ENCODE measurements at places on chromosomes 5 and 9. TPM values are rescaled to one million over a fixed set of nuclear protein-coding genes. Genes with fewer than 3 reads are reported as not detected.

The KCNMB1 gene
- not detected for total RNA-seq

GRCh38 chr9:99725852-99726251 is 95.8 kb upstream of the NR4A3 start:
- DNase-seq = no peak

GRCh38 chr5:31982621-31983020 is 191.5 kb downstream of the GOLPH3 start:
- no peak for DNase-seq

GRCh38 chr5:18050776-18051175 is 416.5 kb downstream of the TAF11L14 start:
- DNase-seq = no peak

GRCh38 chr9:83219154-83219923 is 156.4 kb upstream of the RASEF start:
- DNase-seq = peak; percentile 66

The OR1J2 gene
- total RNA-seq = not detected

The CENPP gene
- 10.3 TPM for total RNA-seq

- DNase-seq = no peak
Measured at GRCh38 chr9:108423433-108423832, 432.4 kb downstream of the ACTL7B start.

GRCh38 chr5:142432369-142432863 is 107.6 kb upstream of the SPRY4 start:
- no peak for DNase-seq

The PCDHAC1 gene
- total RNA-seq = 17.3 TPM

GRCh38 chr9:28073270-28073669 is 500.0 kb upstream of the C9orf72 start:
- peak; percentile 7 for DNase-seq

DNA sequence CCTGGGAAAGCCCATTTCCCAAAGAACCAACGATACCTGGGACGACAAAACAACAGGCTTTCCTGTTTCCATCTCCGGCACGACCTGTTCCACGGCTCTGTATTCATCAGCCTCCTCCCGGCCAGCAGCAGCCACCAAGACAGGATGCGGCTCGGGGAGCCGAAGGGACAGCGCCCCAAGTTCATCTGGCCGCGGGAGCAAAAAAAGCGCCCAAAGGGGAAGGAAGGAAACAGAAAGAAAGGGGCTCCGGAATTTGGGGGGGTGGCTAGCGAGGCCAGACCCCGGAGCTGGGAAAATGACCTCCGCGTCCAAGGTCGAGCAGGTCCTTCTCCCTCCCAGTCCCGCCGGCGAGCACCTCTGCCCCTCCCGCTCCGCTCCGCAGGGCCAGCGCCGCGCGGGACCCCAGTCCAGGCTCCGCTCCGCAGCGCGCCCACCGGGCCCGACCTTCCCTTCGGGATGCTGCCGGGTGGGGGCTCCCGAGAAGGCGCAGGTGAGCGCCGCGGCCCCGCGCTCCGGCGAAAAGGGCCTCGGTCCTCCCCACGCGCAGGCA is 608 bp downstream of the ELOVL7 start:
- DNase-seq = peak; percentile 74

- no peak for DNase-seq
Measured at GRCh38 chr9:95286151-95286550, 31.4 kb downstream of the FANCC start.

- no peak for DNase-seq
Measured at GRCh38 chr5:100004969-100005368, 530.2 kb upstream of the FAM174A start.

DNA sequence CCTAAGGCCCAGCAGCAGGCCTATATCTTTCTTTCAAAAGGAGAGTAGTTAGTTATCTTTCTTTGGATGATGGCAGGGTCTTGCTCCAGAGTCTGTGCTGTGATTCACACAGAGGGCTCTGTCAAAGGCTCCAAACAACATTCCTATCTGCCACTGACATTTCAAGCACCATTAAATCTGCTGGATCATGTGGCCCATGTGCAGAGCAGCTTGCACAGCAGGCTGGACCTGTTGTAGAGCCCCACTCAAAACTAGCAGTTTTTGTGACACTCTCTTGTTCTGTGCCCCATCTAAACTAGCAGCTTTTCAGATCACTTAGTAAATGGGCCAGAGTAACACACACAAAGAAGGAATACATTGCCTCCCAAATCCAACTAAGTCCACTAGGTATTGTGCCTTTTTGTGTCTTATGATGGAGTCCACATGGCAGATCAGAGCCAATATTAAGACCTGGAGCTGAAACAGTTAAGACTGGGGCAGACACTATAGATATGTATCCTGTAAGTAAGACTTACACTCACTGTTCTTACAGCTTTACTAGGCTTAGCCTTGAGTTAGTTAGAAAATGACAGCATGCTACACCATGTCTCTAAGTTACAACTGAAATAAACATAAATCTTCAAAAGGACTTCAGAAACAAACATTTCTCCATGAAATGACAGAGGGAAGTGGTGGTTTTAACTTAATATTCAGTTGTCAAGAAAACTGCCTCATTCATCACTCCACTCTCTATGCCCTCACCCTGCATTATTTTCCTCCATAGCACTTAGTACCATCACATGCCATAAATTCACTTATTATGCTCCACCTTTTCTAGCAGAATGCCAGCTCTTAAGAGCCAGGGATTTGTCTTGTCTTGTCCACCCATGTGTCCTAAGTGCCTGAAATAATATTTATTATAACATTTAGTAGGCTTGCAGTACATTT is 400.9 kb downstream of the RAB3C start:
- no peak for DNase-seq

DNA sequence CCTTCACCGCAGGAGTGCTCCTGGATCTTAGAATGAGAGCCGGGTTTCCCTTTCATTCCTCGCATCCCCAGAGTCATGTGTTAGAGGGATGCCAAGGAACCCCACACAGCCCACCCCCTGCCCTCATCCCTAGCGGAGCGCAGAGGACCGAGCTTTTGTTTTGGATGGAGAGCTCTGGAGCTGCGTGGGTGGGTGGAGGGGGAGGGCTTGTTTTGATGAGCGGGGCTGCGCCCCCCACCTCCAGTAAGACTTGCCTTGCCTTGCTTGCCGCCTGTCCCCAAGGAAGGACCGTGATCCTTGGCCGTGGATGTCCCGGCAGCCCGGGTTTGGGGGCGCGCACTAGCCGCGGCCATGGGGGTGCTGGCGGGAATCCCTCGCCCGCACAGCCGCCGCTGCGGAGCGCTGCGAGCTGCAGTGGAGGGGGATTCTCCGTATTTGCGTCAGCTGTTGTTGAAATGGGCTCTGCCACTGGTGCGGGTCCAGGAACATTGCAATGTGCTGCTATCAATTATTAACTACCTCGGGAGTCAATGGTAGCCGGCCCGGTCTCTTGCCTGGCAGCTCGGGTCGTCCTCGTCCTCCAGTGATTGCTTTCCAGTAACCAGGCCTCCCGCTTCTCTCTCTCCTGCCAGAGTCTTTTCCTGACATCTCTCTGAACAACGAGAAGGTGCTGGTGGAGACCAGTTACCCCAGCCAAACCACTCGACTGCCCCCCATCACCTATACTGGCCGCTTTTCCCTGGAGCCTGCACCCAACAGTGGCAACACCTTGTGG is 1.0 kb downstream of the EGR1 start:
- peak; percentile 73 for DNase-seq

The PCYOX1L gene
- 9.4 TPM for total RNA-seq

The MVB12B gene
- 7.2 TPM for total RNA-seq

DNA sequence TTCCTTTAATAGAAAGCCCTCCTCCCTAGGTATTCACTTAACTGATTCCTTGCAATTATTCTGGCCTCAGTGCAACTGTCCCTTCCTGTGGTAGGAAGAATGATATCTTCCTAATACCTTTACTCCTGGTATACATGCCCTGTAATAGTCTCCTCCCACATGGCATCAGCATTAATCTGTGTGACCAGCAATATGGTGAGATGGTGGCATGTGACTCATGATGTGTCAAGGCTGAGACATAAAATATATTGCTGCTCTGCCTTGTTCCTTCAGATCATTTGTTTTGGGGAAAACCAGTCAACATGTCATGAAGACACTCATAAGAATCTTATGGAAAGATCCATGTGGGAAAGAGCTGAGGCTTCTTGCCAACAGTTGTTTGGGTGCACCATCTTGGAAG is 149.1 kb upstream of the TRPM3 start:
- no peak for DNase-seq

DNA sequence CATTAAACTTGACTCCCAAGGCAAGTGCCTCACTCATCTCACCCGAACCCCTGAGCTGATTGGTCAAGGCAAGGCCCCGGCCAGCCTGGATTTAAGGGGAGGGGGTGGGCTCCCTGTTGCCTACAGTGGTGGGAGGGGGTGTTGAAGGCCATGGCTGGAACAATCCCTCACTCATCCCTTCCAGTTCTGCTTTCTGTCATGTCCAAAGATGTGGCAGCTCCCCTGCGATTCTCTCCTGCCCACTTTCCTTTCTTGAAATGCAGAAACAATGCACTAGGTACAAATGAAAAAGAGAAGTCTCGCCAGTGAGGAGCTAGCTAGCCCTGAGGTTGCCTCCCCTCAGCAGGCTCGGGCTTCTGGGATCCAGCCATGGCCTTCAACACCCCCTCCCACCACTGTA is 240.9 kb downstream of the SYK start:
- DNase-seq = no peak

- no peak for DNase-seq
Measured at GRCh38 chr5:124134941-124135340, 611.5 kb downstream of the ZNF608 start.

The LMAN2 gene
- total RNA-seq = 221 TPM

GRCh38 chr5:172493002-172493401 is 38.7 kb upstream of the SH3PXD2B start:
- DNase-seq = no peak
